ENCODE measurements at places on chromosomes 13 and 19. TPM values are rescaled to one million over a fixed set of nuclear protein-coding genes. Genes with fewer than 3 reads are reported as not detected.

GRCh38 chr19:58529405-58529804 is 9.8 kb upstream of the ZBTB45 start:
- no peak for DNase-seq

- DNase-seq: peak; percentile 100
Measured at GRCh38 chr19:38850436-38850975, 720 bp upstream of the HNRNPL start.

DNA sequence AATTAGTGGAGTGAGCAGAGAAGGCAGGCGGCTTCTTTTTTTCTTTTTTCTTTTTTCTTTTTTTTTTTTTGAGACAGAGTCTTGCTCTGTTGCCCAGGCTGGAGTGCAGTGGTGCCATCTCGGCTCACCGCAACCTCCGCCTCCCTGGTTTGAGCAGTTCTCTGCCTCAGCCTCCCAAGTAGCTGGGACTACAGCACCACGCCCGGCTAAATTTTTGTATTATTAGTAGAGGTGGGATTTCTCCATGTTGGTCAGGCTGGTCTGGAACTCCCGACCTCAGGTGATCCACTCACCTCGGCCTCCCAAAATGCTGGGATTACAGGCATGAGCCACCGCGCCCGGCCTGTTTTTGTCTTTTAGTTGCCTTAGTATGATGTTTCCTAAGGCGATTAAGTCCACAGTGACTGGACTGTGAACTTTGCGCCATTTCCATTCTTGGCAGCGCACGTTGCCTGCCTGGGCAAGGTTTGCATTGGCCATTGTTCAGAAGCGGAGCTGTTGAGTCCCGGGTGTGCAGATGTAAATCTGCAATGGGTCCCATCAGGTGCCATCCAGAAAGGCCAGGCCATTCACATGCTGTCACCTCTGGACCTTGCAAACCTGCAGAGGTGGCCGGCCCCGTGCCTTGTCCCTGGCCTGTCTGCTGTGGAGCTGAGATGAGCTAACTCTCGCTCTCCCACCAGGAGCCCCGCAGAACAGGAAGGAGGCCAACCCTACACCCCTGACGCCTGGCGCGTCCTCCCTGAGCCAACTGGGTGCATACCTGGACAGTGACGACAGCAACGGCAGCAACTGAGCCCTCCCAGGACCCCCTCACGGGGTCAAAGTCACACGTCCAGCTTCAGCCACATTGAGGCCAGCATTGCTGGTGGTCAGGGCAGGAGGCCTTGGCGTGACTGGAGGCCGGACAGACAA is 10.9 kb upstream of the SHD start:
- no peak for DNase-seq

DNA sequence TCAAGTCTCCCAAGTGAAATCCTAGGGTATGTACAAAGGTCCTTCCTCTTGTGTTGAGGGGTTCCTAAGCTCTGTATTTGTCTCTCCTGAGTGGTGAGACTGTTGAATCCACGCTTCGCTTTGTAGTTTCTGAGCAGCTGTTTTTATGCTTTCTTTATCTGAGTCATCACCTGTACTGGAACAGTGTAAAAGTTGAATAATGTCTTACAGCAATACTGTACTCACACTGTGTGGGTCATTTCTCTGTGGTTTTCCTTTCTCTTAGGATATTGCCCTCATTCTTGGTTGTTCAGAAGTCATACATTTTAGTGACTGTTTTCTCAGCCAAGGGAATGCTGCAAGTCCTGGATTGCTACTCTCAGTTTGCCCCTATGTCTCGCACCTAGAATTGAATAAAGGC is 1596.6 kb downstream of the SLITRK5 start:
- no peak for DNase-seq

- no peak for DNase-seq
Measured at GRCh38 chr19:16412596-16413355, 59.0 kb downstream of the EPS15L1 start.

DNA sequence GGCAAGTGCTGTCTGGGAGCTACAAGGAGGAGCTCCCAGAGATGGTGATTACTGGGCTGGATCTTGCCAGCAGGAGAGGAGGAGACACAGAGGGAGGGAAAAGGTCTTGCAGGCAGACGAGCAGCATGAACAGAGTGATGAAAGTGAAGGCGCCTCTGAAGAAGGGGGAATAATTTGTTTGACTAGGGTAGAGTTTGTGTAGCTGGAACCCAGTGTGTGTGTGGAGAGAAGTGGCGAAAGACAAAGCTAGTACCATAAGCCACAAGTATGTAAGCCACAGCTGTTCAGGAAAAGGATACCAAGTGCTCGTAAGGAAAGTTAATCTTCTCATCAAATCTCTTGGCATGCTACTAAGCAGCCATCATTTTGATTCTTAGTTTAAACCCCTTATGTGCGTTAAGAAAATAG is 5.4 kb downstream of the FLT1 start:
- DNase-seq: no peak

GRCh38 chr19:15453906-15454860 is 4.4 kb upstream of the WIZ start:
- no peak for DNase-seq

- DNase-seq: no peak
Measured at GRCh38 chr19:56091751-56092546, 29.1 kb downstream of the ZNF787 start.

DNA sequence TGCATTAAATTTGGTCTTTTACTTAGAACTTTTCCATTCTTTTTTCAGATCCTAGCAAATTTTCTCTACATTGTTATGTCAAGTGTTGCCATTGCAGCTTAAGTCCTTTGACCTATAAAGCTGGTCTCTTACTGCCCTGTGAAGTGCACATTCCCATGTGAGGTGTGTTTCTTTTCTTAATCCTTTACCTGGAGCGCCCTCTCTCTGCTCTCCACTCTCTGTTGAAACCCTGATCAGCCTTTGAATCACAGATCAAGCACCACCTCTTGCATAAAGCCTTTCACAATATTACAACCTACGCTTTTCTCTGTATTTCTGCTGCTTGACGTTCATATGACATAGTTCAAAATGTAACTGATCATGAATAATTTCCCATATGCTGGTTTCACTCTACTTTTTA is 84.8 kb downstream of the PCDH17 start:
- peak; percentile 6 for DNase-seq

- no peak for DNase-seq
Measured at GRCh38 chr13:24854311-24854710, 90.3 kb downstream of the RNF17 start.

DNA sequence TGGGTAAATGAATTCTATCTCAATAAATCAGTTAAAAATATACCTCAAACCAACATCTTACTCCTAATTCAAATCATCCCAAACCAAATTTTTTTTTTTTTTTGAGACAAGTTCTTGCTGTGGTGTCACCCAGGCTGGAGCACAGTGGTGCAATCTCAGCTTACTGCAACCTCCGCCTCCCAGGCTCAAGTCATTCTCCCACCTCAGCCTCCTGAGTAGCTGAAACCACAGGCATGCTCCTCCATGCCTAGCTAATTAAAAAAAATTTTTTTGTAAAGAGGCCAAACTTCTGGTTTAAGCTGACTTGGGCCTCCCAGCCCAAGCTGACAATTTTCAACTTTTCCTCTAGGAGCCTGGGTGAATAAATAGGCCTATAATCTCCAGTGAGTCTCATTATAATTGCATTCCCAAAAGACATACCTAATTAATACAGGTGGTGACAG is 22.1 kb upstream of the OLFM2 start:
- no peak for DNase-seq

GRCh38 chr13:40271931-40272775 is 394.3 kb downstream of the FOXO1 start:
- no peak for DNase-seq

DNA sequence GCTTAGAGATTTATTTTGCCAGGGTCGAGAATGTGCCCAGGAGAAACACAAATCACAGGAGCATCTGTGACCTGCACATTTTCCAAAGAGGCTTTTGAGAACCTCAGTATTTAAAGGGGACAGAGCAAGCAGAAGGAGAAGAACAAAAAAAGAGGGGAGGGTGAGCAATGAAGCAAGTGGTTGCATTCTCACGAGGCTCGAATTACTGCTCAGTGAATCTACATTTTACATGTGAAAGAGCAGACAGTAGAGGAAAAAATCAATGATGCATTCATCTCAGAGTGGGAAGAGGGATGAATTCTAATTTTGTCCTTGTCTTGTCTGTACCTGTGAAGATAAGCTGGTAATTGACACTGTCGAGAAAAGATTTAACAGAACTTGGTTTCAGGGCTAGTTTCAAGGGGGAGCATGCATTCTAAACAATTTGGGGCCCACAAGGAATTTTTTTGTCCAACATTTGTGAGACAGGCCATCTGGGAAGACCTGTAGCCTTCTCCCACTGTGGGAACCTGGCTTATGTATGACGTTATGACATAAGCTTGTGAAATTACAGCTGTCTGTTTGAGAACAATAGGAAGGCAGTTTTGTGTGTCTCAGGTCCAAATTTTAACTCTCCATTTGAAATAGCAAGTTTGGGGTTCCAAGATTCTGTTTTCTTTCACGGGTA is 855.1 kb downstream of the SLITRK5 start:
- DNase-seq: no peak

DNA sequence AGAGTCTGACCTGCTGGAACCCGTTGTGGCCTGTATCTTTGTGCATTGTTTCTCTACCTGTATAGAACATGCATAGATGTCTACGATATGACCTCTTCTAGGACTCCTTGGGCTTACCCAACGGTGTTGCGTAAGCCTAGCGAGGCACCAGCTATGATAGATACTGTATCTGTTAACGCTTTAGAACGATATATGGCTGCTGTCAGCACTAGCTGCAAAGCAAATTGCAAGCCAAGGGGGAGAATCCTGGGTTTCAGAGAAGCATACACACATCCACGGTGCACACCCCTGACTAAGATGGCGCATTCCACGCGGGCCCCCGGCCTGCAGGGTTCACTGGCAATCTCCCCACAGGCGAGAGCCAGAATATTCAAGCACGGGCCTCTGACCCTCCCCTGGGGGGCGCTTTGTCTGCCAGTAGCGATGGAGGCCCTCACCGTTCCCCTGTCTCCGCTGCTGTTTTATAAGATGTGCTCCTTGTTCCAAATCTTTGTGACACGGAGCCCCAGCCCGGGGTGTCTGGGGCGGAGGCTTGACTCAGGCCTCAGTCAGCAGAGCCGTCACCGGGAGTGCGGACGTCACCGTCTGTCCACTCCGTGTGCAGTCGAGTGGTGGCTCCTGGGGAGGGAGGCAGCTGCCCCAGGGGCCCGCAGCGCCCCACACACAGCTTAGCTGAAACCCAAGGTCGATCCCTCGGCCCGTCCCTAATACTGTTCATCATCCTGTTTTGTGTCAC is 12.9 kb upstream of the RPS15 start:
- no peak for DNase-seq

- peak; percentile 27 for DNase-seq
Measured at GRCh38 chr19:41616792-41617621, 9.9 kb downstream of the CEACAM4 start.

DNA sequence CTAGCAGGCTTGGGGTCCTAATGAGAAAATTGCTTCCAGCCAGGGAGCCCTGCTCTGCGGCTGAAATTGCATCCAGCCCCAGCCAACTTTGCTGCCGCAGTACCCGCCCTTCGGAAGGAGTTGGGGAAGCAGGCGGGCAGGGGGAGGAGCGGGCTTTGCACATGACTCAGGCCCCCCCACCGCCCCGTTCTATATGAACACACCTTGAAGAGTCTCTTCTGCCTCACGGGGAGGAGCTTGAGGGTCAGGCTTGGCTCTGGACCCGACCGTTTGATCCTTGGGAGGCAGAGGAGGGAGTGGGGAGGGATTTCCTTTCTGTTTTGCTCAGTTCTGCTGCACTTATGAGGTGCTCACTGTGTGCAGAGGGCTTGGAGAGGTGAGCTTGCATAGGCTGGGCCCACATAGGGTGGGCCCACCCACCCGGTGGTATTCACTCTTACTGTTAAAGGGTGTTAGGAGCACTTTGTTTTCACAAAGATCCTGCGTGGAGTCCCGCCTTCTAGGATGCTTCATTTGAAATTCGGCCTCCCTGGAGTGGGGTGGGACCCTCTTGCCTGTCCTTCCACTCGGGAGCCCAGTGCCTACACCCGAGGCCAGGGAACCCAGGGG is 46.5 kb downstream of the LYL1 start:
- DNase-seq: no peak

DNA sequence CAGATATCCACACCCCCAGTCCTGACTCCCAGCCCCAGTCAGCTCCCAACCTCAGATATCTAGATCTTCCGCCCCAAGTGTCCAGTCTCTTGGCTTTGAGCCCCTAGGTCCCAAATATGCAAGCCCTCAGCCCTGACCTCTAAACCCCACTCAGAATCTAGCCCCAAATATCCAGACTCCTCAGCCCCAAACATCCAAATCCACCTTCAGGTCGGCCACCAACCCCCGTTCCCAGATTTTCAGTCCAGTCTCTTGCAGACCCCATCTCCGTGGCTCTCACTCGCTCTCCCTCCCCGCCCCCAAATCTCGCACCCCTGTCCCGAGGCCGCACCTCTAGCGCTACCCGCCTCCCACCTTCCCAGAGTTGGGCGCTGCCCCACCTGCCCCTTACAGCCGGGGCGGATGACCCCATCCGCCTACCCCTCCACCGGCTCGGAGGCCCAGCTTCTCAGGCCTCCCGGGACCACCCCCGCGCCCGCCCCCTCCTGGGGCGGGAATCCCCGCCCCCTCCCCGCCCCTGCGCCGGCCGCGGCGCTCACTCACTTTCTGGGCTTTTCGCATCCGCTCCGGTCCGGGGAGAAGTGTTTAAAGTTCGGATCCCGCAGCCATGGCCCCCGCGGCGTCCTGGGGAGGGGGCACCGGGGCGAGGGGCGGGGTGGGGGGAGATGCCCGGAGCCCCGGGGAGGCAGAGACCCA is 604 bp downstream of the ERFL start:
- no peak for DNase-seq

GRCh38 chr13:111131611-111132010 is 16.5 kb downstream of the ARHGEF7 start:
- no peak for DNase-seq

- no peak for DNase-seq
Measured at GRCh38 chr19:10289167-10289835, 451 bp upstream of the ICAM5 start.

DNA sequence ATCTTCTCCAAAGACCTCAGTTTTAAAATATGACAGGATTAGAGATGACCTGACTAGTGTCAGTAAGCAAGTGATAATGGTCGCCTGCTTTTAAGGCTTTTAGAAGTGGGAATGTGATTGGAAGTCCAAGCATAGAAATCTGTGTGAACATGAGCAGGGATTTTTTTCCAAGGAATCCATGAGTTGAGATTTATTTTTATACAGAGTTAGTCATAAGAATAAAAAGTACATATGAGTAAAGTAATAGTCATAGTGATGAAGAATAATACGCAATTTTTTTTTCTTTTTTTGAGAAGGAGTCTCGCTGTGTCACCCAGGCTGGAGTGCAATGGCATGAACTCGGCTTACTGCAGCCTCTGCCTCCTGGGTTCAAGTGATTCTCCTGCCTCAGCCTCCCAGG is 1.6 kb downstream of the ZNF546 start:
- no peak for DNase-seq

The ATXN8OS gene
- polyA plus RNA-seq: 0.37 TPM

The DPP9 gene
- 18.7 TPM for polyA plus RNA-seq

The KLK15 gene
- not detected for polyA plus RNA-seq

The CYP2S1 gene
- polyA plus RNA-seq: 0.53 TPM
